Inflammatory macrophage treated with lipopolysaccharide for 4 hours (primary cell): ENCODE measurements at places on chromosomes 4 and X.
A peak's percentile ranks its signal among the peaks of the same experiment; 100 is the strongest.

GRCh38 chrX:39475372-39475771 is 622.4 kb downstream of the BCOR start:
- no peak for DNase-seq

DNA sequence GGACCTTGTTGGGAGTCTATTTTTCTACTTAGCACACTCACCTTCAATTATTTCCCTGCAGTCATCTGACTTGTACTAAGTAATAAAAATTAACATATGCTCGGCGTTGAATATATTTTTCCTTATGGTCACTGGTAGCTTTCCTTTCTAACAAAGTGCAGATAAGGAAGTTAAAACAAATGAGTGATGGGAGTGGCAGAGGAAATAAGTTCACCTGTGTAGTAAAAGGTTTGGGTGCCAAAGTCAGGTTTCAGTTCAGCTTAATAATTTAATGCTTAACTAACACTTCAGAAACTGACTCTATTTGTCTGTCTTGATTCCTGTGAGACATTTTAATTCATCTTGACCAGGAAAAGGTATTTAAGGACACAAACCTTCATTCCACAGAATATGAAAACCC is 184.4 kb downstream of the PCDH7 start:
- no peak for DNase-seq

- no peak for DNase-seq
Observed at GRCh38 chr4:78519962-78520361, 31.6 kb upstream of the ANXA3 start.

DNA sequence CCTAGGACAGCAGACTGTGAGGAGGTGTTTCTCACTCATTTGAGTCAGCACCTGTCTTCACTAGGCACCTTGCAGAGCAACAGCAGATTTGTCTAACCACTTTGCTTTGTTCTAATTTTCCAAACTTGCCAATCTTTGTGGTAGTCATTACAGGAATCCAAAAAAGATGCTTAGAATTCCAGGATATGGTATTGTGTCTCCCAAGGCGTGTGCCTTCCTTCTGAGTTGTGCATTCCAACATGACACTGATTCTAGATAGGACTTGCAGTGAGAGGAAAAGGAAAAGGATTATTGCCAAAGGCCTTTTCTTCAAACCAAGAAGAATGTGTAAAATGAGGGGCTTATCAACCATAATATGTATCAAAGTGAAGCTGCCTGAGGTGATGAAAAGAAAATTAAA is 126.2 kb downstream of the MAPK10 start:
- DNase-seq, result no peak

- DNase-seq, result peak; percentile 55
Observed at GRCh38 chr4:173333658-173334084, 487 bp downstream of the HMGB2 start.

- DNase-seq, result no peak
Observed at GRCh38 chr4:57501720-57502119, 391.5 kb upstream of the IGFBP7 start.

- no peak for DNase-seq
Observed at GRCh38 chrX:31266203-31267076, 194.6 kb upstream of the FTHL17 start.

GRCh38 chr4:48698029-48698971 is 81.8 kb downstream of the FRYL start:
- DNase-seq, result peak; percentile 52

GRCh38 chrX:19372170-19372546 is 28.4 kb downstream of the PDHA1 start:
- DNase-seq, result peak; percentile 54

GRCh38 chr4:87141428-87141827 is 79.0 kb downstream of the KLHL8 start:
- peak; percentile 63 for DNase-seq

- DNase-seq, result no peak
Observed at GRCh38 chr4:38004887-38005286, 44.7 kb downstream of the PTTG2 start.

DNA sequence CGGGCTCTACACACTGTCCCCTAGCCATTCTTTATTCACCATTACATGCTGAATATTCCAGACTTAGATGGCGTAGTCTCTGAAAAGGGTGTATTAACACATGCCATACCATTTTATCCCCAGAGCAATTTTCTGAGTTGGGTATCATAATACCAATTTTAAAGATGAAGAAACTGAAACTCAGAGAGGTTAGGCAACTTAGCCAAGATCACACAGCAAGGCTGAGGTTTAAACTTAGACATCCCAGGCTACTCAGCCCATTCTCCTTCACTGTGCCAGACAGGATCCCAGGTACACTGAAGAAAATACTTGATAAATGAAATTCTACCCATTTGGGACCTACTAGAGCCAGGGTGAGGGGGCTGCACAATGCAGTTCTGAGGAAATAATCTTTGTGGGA is 67.4 kb upstream of the ARHGAP36 start:
- no peak for DNase-seq

GRCh38 chr4:54657551-54658251 is at the start of gene KIT:
TSS of gene KIT (plus strand) at chr4:54657957. CDS start at chr4:54658015, 58 bp downstream.
- DNase-seq, result no peak

DNA sequence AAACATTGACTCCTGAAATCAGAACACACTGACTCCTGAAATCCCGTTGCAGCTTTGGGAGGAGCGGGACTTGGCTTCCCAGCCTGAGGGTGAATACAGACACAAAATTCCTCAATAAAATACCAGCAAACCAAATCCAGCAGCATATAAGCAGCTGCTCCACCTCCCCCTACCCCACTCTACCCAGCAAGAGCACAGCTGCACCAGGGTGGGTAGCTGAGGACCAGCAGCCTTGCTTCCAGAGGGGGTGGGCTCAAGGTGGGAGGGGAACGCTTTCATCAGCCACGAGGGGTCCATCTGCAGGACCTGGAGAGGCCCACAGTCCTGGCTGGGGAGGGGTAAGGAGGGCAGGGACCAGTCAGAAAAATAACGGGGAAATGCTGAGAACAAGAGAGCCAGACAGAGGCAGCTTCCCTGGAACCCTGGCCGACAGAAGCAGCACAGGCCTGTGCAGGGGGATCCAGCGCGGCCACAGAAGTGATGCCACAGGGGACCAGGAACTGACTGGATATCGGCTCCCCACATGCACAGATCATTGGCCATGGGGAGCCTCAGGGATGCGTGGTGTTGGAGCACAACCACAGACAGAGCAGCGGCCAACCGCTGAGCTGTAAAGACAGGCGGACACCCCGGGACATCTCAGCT is 49.8 kb downstream of the FGFRL1 start:
- no peak for DNase-seq

- DNase-seq, result no peak
Observed at GRCh38 chrX:30296408-30297254, 12.6 kb downstream of the NR0B1 start.

DNA sequence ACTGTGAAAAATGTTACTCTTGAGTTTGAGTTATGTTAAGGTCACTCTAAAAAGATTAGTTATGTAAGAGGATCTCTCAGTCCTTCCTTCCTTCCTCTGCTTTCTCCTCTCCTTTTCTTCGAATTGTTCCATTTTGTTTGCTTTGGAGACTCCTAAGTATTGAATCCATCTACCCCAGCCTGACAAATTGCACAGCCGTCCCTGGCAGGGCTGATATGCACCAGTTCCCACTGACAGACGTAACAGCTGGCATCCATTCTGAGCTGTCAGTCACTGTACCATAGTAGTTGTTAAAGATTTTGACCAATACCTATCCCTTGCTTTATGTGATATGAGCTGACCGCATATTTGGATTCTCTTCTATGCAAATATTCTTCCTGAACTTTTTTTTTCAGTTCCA is 210.7 kb upstream of the IGFBP7 start:
- no peak for DNase-seq

GRCh38 chr4:24935856-24936255 is 23.0 kb upstream of the CCDC149 start:
- DNase-seq, result peak; percentile 55

DNA sequence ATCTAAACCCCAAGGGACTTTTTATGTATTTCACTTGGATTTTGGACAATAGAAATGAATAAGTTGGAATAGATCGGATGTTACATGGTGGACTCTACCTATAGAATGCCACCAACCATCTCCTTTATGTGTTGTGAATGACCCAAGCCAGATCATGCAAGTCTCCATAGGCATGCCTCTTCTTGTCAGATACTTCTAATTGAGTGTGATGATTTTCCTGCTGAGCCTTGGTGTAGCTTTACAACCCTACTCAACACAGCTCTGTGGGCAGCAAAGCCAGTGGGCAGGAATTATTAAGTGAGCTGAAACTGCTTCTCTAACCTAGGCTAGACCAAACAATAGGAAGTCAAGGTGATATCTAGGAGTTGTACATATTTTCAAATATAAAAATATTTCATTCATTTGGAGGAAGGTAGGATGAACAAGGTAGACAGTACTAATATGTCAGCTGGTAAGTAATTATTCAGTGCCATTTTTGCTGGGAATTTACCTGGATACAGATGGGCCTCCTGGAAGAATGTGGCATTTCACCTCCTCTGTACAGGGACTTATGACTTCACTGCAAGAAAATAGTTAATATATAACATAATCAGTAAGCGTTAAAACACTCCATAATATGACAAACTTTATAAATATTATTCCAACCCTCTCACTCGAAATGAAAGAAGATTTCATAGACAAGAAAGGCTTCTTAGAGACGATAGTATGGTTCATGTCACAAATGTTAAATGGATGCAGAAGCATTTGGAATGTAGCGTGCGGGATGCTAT is 298.0 kb upstream of the FAT1 start:
- no peak for DNase-seq

DNA sequence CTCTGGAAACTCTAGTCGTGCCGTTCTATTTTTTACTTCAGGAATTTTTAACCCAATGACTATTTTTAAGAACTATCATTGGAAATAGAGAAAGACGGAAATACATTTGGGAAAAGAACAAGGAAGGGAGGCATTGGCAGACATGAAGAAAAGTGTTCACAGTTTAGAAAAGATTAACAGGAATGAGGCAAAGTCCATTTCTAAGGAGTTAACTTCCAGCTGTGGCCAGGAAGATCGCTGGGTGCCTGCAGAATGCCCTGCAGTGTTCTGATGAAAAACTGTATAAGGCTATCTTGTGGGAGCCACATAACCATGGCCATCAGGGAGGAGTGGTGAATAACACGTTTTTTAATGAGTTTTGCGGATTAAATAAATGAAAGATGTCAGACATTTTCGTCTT is 150.6 kb upstream of the VCX3A start:
- DNase-seq, result no peak

GRCh38 chrX:11890836-11891514 is 132.9 kb downstream of the MSL3 start:
- DNase-seq, result peak; percentile 37

- peak; percentile 29 for DNase-seq
Observed at GRCh38 chr4:139171876-139172691, 4.9 kb downstream of the ELF2 start.

GRCh38 chr4:168945291-168945690 is 64.8 kb downstream of the CBR4 start:
- DNase-seq, result no peak

- no peak for DNase-seq
Observed at GRCh38 chr4:152535360-152535902, 461 bp downstream of the FBXW7 start.

- DNase-seq, result no peak
Observed at GRCh38 chr4:4443821-4444220, 56.9 kb downstream of the NSG1 start.

- DNase-seq, result no peak
Observed at GRCh38 chr4:90799895-90800294, 672.7 kb downstream of the CCSER1 start.

GRCh38 chr4:48589098-48589445 is 99.0 kb downstream of the ZAR1 start:
- peak; percentile 74 for DNase-seq

DNA sequence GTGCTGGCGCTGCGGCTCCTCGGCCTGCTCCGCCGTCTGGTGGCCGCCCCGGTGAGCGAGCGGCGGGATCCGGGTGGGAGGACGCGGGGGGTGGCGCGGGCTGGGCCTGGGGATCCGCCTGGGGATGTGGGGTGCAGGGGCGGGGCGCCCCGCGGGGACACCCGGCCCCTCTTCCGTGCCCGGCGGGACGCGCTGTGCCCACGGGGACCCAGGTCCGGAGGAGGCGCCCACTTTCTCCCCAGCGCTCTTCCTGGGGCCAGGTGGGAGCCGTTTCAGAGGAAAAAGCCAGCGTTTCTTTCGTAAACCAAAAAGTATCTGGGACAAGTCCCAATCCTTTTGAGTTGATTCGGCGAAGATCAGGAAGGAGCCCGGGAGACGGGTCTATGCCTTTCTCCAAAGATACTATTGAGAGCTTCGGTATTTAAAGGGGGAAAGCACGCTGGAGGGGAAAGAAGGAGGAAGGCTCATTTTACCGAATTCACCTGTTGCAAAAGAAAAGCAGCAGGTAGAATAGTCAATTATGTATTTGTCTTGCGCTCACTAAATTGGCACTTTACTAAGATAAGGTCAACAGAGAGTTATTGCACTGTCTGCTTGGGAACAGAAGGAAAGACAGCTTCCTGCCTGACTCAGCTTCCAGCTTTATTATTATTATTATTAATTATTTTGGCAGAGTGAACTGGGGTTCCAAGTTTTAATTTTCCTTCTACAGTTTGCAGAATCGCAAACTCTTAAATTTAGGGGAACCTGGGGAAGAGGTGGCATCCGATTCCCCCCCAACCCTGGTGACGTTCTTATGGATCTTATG is 81.5 kb upstream of the CD99 start:
- peak; percentile 5 for DNase-seq

DNA sequence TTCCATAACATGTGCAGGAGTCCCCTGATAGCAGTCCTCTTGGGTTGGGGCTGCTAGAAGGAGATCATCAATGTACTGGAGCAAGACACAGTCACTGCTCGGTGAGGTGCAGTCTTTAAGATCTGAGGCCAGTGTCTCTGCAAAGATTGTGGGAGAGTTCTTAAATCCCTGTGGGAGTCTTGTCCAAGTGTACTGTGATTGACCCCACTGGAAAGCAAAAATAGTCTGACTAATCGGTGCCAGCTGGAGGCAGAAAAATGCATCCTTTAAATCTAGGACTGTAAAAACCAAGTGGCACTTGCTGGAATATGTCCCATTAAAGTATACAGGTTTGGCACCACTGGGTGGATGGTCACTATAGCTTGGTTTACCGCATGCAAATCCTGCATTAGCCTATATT is 31.1 kb downstream of the SULT1E1 start:
- DNase-seq, result no peak

- no peak for DNase-seq
Observed at GRCh38 chrX:1807301-1807731, 192.5 kb downstream of the ASMT start.

GRCh38 chr4:49032440-49033161 is 46.5 kb downstream of the CWH43 start:
- no peak for DNase-seq

GRCh38 chr4:66923081-66923865 is 622.0 kb downstream of the CENPC start:
- no peak for DNase-seq

DNA sequence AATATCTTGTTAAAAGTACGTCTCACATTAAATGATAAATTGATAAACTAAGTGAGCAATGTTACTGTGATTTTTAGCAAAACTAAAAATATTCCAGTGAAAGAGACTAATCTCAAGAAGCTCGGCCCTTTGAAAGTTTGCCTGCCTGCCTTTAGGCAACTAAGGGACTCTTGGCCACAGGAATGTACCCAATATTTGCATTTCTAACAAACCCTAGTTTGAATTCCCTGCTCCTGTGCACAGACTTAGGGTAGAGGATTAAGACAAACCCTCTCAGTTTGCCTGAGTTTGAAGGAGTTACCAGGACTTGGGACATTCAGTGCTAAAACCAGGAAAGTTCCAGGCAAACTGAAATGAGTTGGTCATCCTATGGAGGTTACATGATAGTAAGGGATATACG is 157.1 kb downstream of the SCFD2 start:
- DNase-seq, result no peak

- DNase-seq, result no peak
Observed at GRCh38 chrX:3176439-3176820, 135.2 kb downstream of the ARSF start.
